ENCODE measurements at places on chromosomes 1 and 21.

- no peak for DNase-seq
Measured at GRCh38 chr1:201736707-201737320, 92.1 kb upstream of the IPO9 start.

DNA sequence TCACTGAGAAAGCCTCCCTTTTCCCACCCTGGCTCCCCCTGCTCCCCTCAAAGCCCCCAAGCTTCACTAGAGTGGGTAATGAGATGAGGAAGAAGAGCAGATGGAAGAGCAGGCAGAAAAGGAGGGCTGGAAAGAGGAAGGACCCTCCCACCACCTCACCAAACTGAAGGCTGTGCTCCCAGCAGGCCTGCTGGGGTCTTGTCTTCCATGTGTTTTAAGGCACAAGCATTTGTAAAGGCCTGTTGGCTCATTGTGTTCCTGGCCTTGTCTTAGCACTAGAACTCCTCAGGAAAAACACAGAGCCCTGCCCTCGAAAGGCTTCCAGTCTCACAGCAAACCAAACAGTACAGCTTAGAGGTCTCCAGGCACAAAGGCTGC is 51.5 kb downstream of the TOMM20 start:
- DNase-seq = no peak

GRCh38 chr1:200379432-200379757 is 30.4 kb downstream of the ZNF281 start:
- peak; percentile 58 for DNase-seq

DNA sequence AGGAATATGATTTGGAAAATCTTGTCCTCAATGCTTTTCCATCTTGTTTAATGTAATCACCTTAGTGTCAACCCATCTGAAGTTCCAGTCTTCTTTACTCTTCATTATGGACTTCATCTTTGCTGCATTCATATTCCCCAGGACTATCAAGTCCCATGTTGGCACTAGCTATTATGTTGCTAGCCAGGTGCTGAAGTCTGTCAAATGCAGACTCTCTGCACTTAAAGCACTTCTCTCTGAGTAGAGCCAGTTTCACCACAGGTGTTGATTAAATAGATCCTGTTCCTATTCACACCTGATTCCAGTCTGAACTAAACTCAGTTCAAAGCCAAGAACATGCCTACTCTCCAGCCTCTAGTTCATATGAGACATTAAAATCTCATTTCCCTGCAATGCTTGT is 75.0 kb upstream of the PKN2 start:
- DNase-seq = no peak
